ENCODE measurements at places on chromosomes 3 and 15. TPM values are rescaled to one million over a fixed set of nuclear protein-coding genes. Genes with fewer than 3 reads are reported as not detected.

Gene GP9
- total RNA-seq, result not detected

Gene RTP3
- total RNA-seq, result not detected

Gene STRIT1
- total RNA-seq, result not detected

Gene SLC24A1
- total RNA-seq, result 6.2 TPM

Gene SLC51B
- not detected for total RNA-seq

Gene PLA2G4F
- 0.46 TPM for total RNA-seq

Gene RARRES1
- total RNA-seq, result not detected

Gene NRROS
- under 0.01 TPM for total RNA-seq

Gene KBTBD8
- total RNA-seq, result 3.8 TPM

Gene RPN1
- 409 TPM for total RNA-seq
